ENCODE measurements at places on chromosomes 3 and 15.

DNA sequence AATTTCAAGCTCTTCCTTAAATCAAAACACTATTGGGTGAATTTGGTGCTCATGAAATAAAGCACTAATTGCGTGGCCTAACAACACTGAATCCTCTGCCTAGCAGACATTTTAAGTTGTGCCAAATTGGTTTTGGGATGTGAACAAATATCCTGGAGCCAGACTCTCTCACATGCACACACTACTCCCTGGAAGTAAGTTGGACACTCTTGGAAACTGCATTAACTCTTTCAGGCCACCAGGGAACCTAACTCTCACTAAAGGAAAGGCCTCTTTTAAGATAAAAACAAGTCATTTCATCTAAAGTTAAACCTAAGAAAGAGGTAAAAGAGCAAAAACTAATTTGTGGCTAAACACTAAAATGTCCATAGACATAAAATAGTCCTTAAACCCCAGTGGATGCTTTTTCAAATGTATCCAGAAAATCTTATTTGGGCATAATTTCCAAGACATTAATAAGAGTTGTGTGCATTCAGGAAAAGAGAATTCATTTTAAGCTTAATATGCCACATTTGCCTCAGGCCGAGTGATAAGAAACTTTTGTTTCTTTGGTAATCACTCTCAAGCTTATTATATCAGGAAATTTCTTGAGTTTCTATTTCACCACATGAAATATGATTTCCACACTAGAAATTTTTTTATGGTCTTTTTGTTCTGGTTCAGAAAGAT lies 61.8 kb downstream of the ZBTB20 start:
- no peak for DNase-seq

DNA sequence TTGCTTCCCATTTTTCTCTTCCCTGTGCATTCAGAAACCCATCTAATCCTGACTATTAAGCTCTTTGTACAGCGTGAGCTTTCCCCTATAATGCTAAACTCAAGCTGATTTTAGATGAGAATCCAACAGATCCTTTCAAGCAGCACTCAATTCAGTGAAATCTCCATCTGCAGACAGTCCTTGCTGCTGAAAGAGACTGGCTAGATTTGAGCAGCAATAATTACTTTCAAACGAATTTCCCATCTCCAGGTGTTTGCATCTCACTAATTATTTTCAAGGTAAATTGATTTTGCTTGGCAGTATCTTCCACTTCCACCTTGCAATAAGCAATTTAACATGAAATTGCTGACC lies 49.5 kb upstream of the SLC7A14 start:
- DNase-seq = no peak

DNA sequence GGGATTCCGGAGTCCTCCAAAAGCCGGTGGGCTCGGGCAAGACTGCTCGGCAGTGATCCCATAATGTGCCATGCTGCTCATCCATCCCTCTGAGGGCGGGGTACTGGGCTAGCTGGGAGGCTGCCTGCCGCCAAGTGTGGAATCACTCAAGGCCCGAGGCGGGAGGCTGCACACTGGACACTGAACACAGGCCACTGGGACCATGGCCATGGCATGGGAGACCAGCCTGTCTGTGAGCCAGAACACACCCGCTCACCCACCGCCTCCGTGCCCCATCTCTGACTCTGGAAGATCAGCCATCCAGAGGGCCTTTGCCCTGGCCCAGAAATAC lies 1.4 kb downstream of the C3orf22 start:
- no peak for DNase-seq

- DNase-seq = no peak
Observed at GRCh38 chr3:66200147-66200546, 20.7 kb upstream of the SLC25A26 start.

- DNase-seq = no peak
Observed at GRCh38 chr3:161422171-161422700, 50.9 kb upstream of the SPTSSB start.

GRCh38 chr3:112464264-112464663 lies 35.0 kb downstream of the BTLA start:
- no peak for DNase-seq

DNA sequence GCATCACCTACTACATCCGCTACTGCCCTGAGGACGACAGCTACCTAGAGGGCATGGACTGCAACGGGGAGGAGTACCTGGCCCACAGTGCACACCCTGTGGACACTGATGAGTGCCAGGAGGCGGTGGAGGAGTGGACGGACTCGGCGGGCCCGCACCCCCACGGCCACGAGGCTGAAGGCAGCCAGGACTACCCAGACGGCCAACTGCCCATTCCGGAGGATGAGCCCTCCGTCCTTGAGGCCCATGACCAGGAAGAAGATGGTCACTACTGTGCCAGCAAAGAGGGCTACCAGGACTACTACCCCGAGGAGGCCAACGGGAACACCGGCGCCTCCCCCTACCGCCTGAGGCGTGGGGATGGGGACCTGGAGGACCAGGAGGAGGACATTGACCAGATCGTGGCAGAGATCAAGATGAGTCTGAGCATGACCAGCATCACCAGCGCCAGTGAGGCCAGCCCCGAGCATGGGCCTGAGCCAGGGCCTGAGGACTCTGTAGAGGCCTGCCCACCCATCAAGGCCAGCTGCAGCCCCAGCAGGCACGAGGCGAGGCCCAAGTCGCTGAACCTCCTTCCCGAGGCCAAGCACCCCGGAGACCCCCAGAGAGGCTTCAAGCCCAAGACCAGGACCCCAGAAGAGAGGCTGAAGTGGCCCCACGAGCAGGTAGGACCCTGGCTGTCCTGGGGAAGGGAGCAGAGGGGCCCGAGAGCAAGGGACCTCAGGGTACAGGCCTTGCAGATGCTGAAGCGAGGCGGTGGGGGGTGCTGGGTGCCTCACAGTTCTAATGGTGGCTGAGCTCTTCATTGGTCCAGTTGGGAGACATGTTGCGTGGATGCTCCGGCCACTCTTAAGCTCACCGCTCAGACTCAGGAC lies 168.6 kb downstream of the APBA2 start:
- DNase-seq = no peak

DNA sequence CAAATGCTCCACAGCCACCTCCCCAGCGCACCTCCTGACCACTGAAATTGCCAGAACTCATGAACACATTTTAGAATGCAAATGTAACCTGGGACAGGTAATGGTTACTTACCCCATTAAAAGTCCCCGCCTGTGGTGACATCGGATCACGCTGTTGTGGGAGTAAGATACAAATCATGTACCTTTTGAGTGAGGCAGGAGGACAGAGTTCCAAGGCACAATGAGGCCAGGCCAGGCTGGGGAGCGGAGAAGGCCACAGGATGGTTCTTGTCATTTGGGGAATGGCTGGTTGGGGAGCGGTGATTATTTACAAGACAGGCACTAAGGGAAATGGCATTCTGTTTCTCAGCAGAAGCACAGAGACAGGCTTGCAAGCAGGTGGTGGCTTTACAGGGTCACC lies 490.0 kb downstream of the EDEM1 start:
- no peak for DNase-seq

DNA sequence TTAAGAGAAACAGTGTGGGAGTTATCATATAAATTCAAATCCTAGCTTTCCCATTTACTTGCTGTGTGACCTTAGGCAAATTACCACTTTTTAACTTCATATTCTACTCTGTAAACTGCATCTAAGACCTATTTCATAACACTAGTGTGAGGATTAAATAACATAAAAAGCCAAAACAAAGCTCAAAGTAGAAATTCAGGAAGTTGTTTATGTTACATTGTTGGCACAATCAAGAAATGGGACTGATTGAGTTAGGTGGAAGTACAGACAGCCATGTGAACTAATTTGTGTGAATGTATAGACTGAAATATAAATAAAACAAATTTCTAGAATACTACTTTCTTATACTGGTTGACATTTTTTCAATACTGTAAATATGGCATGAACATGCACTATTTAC lies 131.7 kb downstream of the STAG1 start:
- no peak for DNase-seq

GRCh38 chr15:69909719-69910444 lies 187.8 kb downstream of the TLE3 start:
- DNase-seq = no peak

- no peak for DNase-seq
Observed at GRCh38 chr3:27322634-27323033, 46.5 kb downstream of the NEK10 start.

DNA sequence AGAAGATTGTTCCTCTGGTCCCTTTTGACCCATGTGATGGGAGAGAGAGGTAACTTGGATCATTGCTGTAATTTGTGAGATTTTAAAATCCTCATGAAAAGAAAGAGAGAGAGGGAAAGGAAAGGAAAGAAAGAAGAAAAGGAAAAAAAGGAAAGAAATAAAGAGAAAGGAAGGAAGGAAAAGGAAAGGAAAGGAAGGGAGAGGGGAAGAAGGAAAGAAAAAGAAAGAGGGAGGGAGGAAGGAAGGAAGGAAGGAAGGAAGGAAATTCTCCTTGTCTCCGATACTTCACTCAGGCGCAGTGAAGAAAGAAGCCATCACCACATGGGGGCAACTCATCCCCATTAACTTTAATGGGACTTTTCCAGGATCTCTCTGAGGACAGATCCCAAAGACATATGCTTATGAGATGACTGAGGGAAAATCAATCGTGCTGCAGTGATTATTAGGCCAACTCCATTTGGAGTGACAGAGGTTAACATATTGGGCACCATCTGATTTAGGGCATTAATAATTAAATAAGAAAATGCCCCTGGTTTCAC lies 123.0 kb downstream of the MEGF11 start:
- DNase-seq = no peak

DNA sequence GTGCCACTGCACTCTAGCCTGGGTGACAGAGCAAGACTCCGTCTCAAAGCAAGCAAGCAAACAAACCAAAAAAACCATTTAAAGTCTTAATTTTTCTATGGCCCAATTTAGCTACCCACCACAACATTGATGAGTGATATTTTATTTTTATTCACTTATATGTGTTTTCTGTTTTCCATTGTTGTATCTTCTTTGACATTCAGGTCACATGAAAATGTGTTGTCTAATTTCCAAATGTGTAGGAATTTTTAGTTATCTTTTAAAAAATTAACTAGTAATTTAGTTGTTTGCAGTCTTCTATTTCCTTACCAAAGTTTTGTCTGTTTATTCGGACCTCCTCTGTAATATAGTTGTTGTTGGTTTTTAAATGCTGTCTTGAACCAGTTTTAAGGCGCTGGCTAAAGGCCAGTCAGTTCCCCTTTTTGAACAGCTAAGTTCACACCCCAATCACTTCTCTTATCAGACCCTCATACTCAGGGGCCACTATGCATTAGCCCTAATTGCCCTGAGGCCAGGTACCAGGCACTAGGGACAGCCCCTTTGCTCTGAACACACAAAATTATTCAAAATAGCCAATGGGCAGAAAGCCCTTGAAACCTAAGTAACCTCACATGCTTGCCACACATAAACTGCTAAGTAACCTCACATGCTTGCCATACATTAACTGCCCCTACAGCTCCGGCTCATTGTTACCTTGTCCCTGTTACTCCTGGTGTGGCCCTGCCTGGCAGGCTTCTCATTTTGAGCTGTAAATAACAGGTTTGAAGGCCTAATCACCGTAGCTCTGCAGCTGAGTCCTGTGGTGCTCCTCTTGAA lies 4.3 kb upstream of the CCR4 start:
- DNase-seq = no peak

- no peak for DNase-seq
Observed at GRCh38 chr15:73679964-73680363, 4.2 kb upstream of the CD276 start.

DNA sequence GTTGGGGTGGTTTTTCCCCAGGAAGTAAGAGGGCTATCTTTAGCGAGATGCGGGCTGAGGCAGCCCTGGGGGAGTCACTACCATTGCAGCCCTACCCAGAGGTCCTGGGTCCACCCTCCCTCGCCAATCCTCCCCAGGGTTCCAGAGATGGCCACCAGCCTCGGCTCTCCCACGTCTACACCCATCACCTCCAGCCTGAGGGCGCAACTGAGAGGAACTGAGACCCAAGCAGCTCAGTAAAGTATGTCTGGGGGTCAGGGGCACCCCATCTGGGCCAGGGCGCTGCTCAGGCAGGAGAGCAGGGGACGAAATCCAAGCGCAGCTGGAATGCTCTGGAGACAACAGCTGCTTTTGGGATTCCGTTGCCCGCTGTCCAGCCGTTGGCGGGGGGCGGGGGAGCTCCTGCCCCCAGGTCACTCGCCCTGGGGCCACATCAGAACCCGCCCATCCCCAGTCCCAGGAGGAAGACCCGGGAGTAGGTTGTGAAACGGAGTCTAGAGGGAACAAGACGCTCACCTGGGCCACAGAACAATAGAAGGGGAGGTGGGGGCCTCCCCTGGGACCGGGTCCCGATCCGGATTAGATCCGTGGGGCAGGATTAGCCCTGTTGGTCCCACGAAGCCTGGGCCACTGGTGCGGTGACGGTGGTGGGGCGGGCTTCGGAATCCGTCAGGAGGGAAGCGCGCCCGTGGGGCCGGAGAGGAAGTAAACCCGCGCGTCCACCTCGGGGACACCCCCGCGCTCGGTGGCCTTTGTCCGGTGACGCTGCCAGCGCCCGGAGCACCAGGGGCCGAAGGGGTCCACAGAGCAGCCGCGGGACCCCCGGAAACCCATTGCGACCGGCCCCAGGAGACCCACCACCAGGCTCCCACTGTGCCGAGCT lies 1.4 kb upstream of the NDUFAF3 start:
- no peak for DNase-seq

DNA sequence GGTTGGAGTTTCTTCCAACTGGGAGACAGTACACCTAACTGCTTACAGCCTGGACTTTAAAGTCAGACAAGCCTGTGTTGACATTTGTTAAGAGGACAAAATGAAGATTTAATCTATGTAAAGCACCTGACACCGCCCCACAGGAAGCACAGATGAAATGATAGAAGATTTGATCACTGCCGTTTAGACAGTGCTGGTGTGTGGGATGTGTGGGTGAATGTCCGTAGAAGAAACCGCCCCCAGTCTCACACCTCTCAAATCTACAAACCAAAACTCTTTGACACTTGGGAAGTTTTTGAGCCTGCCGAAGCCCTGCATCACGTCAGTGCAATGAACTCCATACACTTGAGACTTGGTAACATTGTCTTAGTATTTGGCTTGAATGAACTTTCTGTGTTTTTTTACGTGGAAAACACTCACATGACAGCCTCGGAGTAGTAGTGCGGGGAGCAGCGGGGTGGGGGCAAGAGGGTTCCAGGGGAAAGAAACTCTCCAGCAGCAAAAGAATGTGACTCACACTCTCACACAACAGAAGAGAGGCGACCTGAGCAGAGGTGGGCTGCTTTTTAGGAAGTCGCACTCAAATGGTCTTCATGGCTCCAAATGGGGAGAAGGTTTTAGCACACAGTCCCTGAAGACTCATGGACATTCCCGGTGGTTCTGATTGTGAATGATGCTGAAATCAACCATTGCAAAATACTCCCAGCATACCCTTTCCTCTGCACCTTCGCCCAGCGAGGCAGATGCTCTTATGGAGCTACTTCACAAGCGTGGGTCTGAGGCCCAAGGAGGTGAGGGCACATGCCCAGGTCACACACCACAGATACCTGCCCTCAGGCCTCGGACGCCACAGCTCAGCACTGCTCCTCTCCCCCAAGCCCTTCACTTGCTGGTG lies 79.2 kb downstream of the SRGAP3 start:
- DNase-seq = peak; percentile 21

- DNase-seq = no peak
Observed at GRCh38 chr3:16897254-16897926, 12.6 kb downstream of the PLCL2 start.

GRCh38 chr15:39850436-39850835 lies 67.8 kb upstream of the FSIP1 start:
- DNase-seq = no peak

GRCh38 chr15:56992725-56993124 lies 74.3 kb downstream of the TCF12 start:
- no peak for DNase-seq

GRCh38 chr3:113802795-113803455 lies 35.7 kb upstream of the GRAMD1C start:
- no peak for DNase-seq

- DNase-seq = no peak
Observed at GRCh38 chr3:156768390-156768789, 57.8 kb upstream of the LEKR1 start.

Data from stimulated activated CD4-positive, alpha-beta T cell treated with anti-CD3 and anti-CD28 coated beads, Interleukin-12 subunit alpha, Interleukin-12 subunit beta, amount 100 ng/mL, for 4 hours (primary cell).